ENCODE measurements at places on chromosomes 6 and 20.

DNA sequence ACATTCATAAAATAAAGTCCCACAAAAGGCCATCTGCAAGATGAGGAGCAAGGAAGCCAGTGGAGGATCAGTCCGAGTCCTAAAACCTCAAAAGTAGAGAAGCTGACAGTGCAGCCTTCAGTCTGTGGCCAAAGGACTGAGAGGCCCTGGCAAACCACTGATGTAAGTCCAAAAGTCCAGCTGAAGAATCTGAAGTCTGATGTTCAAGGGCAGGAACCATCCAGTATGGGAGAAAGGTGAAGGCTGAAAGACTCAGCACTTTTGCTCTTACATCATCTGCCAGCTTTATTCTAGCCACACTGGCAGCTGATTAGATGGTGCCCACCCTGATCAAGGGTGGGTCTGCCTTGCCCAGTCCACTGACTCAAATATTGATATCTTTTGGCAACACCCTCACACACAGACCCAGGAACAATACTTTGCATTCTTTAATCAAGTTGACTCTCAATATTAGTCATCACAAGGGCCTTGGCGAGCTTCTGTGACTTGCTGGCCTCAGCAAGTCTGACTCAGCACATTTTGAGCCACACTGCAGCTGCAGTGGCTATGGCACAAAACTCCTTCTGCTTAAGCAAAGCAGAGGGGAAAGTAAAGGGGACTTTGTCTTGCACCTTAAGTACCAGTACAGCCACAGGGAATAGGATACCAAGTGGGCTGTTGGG is 1370.3 kb upstream of the CITED2 start:
- DNase-seq, result peak; percentile 69

DNA sequence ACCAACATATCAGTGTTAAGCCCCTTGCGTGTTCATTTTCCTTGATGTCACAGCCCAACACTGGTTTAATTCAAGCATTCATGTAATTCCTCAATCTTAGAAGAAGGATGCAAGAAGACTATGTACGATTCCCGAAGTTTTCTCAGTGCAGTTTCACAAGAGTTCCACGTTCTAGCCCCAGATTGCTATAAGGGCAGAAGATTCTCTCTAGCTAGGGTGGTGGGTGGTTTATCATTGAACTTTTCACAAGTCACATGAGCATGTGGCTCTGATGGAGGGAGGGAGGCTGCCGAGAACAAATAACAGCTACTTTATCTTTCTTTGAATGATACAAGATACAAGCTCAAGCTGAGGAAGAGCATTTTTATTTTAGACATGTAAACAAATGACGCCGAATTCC is 71.9 kb upstream of the NHSL1 start:
- DNase-seq, result peak; percentile 26

GRCh38 chr20:40100261-40100660 is 588.8 kb downstream of the MAFB start:
- no peak for DNase-seq

DNA sequence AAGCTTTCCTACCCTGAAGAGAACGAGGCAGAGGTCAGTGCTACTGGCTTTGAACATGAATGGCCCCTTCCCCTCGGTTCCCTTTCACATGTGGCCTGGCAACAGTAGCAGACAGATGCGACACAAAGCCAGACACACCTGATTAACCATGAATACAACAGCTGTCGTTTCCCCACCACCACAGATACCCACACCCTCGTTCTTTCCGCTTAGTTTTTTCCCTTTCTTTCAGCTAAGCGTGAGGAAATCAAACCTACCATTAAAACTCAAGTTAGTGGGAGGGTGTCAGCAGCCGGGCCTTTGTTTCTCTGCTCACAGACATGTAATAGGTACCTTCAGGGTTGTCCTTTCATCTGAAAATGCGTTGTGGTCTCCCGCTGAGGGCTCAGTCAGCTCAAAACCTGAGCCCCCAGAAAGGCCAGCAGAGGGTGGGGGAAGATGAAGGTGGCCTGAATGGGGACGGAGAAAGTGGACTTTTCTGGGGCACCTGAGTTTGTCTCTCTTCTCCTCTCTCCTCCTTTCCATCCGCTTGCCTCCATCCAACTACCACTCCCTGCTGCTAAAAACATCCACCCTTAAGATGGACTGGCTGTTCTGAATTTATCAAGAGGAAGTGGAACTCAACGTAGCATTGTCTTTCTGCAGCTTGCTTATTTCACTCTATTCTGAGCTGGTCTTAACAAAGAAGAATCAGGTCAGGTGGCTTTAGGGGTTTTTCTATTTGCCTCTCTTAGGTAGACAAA is 516.6 kb upstream of the JARID2 start:
- no peak for DNase-seq

GRCh38 chr6:131641554-131641953 is 4.5 kb downstream of the ENPP3 start:
- DNase-seq, result no peak

DNA sequence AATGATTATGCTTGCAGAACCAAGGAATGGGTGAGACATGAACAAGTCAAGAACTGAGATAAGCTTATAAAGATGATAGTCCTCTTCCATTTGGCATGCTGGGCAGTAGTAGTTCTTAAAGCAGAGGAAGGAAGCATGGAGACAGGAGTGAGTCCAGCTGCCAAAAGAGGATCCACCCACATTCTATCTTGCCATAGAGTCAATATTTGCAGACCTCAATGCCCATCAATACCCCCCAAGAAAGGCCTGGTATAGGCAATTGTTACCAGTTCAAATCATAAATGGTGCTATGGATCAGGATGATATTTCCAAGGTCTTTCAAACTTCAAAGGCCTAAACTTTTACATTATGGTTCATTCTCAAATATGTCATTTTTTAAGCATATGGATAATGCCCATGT is 4.8 kb downstream of the ARHGAP18 start:
- no peak for DNase-seq

GRCh38 chr6:162525181-162525580 is 202.4 kb downstream of the PRKN start:
- no peak for DNase-seq

DNA sequence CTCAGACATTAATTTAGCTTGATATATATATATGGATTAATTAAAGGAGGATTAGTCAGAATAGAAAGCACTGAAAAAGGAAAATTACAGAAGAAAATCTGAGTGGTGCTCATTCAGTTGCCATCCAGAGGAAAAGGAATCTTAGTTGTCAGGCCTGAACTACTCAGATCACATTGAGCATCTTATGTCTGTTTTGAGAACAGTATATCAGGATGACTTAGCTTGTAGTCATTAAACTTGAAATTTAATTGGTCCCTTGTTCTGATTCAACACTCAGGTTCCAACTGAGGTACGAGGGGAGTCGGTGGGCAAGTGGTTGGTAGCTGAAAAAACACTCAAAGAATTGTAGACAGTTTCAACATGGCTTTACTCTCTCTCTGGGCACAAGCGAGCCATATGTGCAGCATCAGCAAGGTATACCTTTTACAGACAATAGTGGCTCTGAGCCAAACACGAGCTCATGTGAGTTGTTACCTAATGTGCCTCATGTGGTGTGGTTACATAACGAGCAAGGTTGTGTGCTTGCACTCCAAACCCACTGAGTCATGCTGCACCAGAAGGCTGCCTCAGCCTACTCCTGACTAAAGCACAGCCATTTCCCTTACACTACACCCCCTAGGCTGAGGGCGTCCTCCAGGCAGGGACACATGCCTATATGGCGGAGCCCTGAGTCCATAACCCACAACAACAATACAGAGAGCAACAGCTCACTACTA is 73.0 kb upstream of the HMGN3 start:
- no peak for DNase-seq

DNA sequence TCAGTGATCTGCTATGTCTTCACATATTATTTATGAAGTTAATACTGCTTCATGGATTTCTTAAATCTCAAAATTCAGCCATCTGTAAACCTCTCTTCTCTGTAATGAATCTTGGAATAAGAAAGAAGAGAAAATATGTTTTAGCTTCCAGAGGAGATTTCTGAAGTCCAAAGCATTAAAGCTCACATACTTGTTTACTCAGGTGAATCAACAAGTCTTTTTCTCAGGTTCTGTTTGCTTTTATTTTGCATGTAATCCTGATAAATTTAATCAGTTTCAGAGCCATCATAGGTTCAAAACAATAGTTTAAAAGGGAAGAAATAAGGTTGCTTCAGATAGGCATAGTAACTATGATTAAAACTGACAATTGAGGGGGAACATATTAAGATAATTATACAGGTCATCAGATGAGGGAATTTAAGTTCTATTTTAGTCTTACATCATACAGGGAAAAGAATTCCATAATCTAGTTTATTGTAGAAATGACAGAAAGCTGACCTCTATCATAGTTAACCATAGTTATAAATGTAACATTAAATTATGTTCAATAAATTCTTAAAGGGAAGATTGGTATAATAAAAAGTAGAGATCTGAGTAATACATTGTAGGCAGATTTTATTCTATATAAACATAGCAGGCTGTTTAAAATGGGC is 716.2 kb downstream of the EYS start:
- DNase-seq, result no peak

DNA sequence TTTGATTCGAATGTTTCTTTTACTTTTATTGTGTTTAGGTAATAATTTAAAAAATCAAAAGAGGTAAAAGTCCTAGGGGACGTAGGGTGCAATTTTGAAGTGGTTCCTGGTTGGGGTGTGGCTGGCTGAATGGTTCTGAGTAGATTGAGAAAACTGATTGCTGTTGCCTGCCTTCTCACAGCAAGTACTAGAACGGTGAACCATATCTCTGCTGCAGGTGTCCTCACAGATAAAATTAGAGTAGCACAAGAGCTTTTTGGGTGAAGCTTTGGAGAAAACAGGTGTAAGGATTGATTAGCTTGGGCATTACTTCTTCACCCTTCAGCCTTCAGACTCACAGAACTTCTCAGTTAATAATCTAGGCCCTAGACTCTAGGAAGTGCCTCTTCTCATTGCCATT is 19.8 kb upstream of the GJA10 start:
- no peak for DNase-seq

DNA sequence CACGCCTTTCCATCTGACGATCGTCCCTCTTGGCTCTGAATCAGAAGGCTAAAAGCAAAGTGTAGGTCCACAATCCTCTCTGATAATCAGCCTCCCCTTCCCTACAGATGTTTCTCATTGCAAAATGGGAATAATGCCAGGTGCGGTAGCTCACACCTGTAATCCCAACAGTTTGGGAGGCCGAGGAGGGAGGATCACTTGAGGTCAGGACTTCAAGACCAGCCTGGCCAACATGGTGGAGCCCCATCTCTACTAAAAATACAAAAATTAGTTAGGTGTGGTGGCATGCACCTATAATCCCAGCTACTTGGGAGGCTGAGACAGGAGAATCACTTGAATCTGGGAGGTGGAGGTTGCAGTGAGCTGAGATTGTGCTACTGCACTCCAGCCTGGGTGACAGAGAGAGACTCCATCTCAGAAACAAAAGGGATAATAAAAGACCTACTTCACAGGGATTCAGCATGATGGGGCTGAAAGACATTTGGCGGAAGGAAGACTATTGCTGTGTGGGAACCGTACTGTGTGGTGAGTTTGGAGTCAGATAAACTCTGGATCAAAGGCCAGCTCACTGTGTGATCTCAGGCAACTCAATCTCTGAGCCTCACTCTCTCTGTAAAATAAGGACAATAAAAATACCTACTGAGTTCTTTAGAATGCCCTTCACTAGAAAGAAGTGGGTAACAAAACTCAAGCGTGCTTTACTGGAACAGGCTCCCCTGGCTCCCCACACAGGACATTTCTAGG is 15.9 kb upstream of the SLC9A8 start:
- DNase-seq, result no peak

- no peak for DNase-seq
Observed at GRCh38 chr20:24964506-24964840, 15.4 kb downstream of the CST7 start.

DNA sequence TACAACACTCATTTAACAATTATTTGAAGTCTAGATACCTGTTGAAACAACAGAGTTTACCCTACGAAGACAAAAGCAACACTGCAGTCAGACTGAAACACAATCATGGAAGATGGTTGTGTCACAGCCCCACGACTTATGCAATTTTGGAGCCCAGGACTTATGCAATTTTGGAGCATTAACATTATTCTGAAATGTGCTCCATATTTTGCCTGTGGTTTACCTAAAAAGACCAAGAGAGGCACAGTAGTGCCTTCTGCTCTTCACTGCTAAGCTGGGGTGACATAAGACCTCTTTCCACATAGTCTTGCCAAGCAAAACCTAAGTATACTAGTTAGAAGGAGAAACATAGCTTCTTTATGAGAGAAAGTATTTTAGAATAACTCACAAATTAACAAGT is 216.5 kb downstream of the PTPRK start:
- DNase-seq, result no peak

DNA sequence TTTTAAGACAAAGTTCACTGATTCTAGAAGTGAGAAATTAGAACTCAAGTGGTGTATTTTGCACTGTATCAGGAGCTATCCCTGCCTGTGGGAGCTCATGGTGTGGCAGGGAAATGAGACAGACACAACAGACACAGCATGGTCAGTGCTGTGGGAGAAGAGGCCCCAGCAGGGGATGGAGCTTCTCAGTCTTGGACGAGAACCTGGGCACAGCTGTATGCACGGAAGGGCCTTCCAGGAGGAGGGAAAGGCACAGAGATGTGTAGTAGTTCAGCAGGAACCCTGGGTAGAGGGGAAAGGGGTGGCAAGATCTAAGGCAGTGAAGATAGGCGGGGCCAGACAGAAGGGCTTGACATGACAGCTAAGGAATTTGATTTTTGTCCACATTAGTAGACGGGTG is 48.8 kb upstream of the KIF25 start:
- no peak for DNase-seq

DNA sequence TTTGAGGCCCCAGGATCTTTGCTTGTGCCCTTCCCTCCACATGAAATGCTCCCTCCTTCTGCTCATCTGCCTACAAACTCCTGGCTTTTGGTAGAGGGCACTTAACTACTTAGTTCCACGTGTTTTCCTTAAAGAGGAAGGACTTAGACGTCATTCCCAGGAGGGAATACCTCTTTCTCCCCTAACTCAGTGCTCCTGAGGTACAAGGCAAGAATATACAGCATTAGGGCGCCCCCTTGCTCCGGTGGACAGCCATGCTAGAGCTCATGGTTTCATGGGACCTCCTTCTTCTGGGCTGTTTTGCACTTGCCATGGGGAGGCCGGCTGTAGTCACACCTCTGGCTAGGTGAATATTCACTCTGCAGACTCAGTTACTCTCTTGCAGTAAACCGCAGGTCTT is 93.8 kb upstream of the LY86 start:
- DNase-seq, result no peak

DNA sequence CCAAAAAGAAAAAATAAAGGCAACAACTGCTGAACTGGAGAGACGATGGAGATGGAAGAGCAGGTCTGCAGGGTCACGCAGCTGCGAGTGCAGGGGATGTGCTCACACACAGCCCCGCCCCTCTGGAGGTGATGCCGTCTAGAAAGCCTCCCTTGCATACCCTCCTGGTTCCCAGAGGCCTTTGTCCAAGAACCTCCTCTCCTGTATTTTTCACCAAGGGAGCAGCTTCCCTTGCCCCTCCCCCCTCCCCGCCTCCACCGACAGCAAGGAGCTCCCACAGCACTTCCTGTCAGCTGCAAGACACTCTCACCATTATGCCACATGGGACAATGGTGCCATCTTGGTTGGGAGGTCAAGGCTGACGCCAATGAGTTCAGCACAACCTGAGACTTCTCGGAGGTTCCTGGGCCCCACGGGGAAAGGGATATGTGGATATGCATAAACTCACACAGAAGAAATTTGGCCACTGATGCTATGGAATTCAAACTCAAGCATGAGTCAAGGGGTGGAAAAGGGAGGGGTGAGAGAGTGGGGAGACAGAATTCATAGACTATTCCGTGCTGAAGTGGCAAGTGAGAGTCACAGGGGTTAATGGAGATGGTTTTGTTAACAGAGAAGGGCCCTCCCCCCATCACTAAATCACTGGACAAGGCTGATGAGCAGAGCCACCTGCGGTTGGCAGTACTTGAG is 132.9 kb downstream of the SCML4 start:
- DNase-seq, result peak; percentile 96

GRCh38 chr6:68958327-68958726 is 323.2 kb downstream of the ADGRB3 start:
- no peak for DNase-seq

Measured in IMR-90 (cell line).